ENCODE measurements at places on chromosomes 6 and 20.
A peak's percentile ranks its signal among the peaks of the same experiment; 100 is the strongest.

- peak; percentile 30 for DNase-seq
Observed at GRCh38 chr20:54026295-54027064, 43.9 kb downstream of the BCAS1 start.

DNA sequence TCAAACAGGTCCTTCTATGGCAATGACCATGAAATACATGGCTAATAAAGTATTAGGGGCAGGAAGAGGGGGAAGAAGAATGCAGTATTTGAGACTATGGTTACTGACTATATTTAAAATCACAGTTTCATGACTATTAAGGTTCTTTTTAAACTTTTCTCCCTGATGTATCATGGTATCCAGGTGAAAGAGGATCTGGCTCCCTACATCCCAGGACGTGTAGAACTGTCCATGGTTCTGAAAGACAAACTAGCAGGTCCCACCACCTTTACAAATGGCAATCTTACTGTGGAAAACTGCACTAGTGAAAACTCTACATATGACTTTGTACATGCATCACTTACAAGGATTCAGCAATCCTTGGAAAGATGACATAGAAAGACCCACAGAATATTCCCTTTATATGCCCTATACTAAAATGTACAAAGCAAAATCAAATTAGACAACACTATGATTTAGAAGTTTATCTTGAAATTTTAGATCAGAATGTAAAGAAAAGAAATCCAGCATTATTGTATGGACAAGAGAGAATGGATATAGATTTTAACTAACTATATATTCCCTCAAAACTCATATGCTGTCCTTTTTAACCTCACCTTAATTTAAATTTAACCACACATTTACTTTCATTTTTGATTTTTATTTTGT is 33.5 kb downstream of the RPP21 start:
- DNase-seq: peak; percentile 9

GRCh38 chr20:34060970-34061369 is 51.1 kb downstream of the EIF2S2 start:
- no peak for DNase-seq

DNA sequence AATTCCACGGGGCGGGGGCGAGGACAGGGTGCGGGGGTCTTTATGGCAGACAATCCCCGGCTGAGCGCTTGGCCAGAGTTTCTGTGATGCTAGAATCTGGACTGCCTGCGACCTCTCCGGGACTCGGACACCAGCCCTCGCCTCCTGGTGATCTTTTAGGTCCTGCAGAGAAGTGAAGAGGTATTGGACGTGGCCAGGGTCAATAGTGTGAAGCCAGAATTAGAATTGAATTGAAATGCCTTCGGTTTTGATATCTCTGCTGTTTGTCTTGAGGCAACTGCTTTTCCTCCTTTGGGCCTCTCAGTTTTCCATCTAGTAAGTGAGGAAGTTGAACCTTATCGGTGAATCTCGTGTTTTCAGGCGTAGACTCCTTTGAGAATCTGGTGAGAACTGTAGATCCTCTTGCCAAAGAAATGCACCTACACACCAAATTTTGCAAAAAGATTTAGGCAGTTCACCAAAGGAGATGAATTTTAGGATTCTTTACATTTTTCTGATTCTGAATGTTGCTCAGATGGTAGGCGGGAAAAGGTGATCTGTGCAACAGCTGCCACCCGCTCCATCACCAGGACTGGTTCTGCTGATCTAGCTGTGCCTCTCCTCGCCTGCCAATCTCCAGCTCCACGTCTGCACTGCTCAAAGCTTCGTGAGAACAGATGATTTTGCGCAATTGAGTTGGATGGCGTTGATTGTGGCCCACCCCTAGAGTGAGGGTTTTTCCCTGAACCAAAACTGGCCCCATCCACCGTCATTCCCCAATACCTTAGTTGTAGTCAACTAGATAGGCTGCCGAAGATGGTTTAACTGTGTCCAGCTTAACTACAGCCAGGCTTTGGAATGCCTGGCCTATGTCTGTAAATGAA is 837 bp upstream of the OSER1 start:
- DNase-seq: peak; percentile 38

- no peak for DNase-seq
Observed at GRCh38 chr6:4187480-4187879, 52.1 kb upstream of the ECI2 start.

GRCh38 chr6:105428342-105428957 is 25.6 kb upstream of the PREP start:
- peak; percentile 13 for DNase-seq

DNA sequence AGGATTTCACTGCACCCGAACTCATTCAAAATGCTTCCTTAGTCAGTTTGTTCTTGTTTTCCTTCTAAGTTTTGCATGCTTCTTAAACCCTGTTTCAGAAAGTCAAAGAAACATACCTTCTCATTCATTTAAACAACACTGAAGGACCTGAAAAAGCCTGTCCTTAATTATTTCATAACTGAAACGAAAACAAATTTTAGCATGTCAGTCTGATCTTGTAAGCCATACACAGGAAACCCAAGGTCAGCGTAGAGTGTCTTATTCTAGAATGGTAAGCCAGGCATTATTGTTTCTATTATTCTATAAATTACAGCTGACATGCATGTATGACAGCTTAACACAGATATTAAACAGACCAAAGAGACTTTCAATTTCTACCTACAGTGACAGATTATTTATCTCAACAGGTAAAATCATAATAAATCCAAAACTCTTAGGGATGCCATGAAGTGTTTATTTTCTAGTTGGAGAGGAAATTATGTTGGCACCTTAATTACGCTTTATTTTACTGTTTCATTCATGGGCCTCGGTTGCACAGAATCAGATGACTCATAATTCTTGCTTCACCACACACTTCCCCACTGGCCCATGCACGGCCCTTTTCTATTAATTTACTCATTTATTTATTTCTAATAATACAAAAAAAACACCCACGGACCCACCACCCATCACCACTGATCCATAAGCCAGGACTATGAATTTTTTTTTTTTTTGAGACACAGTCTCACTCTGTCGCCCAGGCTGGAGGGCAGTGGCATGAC is 39.3 kb upstream of the DUSP22 start:
- no peak for DNase-seq

GRCh38 chr20:36010825-36011224 is 42.4 kb downstream of the CNBD2 start:
- no peak for DNase-seq

GRCh38 chr6:166346965-166347364 is 4.6 kb upstream of the SFT2D1 start:
- no peak for DNase-seq

DNA sequence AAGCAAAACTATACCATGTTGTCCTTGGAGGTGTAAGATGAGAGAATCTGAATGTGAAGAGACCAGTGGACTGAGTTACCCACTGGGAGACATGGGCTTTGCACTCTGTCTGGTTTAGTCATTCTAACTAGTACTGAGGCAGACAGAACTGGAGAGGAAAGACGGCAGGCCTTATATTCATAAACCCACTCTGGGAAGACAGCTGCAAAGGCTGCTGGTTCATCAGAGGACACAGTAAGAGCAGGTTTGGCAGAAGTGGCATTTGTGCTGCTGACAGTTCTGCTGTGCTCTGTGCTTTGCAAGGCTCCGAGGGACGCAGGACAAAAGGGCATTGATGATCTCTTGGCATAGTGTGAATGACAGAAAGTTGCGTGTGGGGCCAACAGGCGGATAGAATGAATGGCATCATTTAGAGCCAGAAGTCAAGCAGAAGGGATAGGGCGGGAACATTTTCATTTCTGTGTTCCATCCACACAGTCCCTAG is 142.3 kb upstream of the TENT5A start:
- no peak for DNase-seq

- DNase-seq: no peak
Observed at GRCh38 chr6:3285732-3286131, 27.0 kb downstream of the PSMG4 start.

DNA sequence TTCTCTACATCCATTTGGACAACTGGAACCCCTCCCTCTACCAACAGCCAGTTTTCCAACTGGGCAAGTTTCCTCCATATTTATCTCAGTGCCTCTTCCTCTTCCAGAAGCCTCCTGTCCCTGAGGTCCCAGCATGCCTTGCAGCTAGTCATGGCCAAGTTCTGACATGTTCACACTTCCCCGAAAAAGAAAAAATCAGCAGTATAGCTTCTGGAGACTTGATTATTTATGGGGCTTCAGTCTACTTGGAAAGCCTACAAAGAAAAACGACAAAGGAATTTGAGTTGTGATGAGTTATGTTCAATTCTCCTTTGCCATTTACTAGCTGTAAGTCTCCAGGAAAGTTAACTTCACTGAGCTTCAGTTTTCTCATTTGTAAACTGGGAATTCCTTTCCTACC is 406.5 kb downstream of the MAFB start:
- peak; percentile 60 for DNase-seq

DNA sequence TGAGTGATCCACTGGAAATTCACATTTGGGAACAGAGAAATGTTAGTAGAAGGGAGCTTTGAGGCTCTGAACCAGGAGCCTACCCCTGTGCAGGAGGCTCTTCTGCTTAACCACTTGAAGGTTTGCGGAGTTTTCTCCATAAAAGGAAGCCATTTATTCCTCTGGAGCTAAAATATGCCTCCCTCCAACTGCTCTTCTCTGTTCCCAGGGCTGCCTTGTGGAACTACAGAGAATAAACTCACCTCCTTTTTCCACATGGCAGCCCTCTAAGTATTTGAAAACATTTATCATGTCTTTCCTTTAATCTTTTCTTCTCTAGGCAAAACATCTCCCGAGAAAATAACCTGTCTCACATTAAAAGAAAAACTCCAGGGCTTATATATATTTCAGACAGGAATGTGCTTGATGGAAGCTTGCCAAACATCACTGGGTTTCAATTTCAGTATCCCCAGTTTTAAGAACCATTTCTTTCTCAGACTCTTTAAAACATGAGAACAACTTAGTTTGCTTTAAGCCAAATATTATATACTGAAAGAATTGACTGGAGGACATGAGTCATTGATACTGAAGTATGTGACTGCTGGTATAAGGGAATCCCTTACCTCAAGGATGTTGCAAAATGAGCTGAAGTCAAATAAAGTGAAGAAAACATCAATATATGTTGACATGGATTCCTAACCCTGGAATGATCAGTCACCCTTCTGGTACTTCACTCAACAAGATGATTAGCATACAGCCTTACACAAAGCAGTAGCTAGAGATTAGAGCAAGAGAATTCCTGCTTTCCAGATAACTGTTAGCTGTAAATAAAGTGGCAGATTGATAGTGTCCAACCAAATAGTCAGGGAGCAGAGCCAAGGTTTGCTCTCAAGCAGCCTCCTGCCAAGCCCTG is 74.0 kb downstream of the ZBTB2 start:
- peak; percentile 91 for DNase-seq

All from fibroblast of skin of right quadriceps (primary cell).